ENCODE measurements at places on chromosomes 12 and 14. TPM values are rescaled to one million over a fixed set of nuclear protein-coding genes. Genes with fewer than 3 reads are reported as not detected.

- ATAC-seq, result peak; percentile 53
These were observed 8.9 kb downstream of the IKZF4 start for GRCh38 chr12:56029666-56030293.

GRCh38 chr12:2582631-2583030 is 212.1 kb upstream of the FKBP4 start:
- ATAC-seq, result no peak

DNA sequence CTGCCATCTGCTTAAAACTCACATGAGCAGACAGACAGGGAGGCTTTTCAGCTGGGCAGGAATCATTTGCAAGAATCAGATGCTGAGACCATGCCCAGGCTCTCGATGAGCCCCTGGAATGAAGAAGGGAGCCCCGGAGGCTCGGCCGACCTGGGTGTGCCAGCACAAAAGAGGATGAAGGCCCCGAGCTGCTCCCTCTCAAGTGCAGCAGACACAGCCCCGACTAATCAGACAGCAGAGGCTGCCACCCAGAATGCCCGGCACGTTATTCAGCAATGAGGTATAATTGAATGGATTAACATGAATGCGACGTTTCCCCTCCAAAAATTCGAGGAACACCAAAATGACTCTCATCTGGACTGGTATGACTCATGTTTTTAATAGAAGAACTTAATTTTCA is 58.9 kb downstream of the BCL11B start:
- ATAC-seq, result no peak

GRCh38 chr14:55733599-55733998 is 153.6 kb downstream of the KTN1 start:
- no peak for ATAC-seq

DNA sequence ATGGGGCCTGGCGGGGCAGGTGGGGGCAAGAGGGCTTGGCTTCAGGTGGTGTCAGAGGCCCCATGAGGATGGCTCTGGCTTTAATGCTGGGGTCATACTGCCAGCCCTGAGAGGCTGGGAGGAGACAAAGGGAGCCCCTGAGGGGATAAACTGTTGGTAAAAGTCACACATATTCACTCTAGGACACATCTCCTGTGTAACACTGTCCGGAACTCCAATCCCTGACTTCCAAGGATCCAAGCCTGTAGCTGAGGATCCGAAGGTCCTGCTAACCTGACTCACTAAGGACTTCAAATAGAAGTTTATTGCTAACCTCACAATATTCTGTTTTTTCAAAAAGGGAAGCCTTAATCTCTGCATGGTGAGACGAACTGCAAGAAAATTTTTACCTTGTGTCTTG is 39.2 kb upstream of the GPR68 start:
- no peak for ATAC-seq

DNA sequence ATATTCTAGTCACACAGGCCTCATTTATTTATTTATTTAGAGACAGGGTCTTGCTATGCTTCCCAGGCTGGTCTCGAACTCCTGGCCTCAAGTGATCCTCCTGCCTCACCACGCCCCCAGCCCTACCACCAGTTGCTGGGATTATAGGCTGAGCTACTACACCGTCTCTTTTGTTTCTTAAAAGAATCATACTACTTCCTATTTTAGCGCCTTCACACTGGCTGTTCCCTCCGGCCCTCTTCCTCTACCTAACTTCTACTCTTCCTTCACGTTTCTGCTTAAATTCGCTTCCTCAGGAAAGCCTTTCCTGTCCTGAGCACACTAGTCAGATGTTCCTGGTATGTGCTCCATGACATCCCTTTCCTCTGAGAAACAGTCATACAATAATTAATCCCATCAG is 6.4 kb upstream of the MRPL42 start:
- no peak for ATAC-seq

DNA sequence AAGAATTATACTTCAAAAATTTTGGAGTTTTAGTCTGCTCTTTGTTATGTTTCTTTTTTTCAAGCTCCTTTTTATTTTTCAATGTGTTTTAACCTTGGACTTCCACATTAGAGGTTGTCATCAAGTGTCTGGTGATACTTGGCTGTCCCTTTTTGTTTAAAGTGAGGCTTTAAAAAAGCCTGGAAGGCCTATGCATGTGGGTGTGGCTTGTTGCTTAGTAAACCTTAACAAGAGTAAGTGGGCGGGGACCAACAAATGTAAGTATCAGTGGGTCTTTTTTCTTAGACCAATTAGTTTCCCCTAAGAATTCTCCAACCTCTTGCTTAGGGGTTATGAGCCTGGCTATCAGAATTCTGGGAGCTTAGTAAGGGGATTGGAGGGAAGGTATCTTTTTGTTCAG is 26.4 kb downstream of the HCFC2 start:
- no peak for ATAC-seq

- ATAC-seq, result no peak
These were observed 30.4 kb downstream of the XRCC3 start for GRCh38 chr14:103684871-103685270.

DNA sequence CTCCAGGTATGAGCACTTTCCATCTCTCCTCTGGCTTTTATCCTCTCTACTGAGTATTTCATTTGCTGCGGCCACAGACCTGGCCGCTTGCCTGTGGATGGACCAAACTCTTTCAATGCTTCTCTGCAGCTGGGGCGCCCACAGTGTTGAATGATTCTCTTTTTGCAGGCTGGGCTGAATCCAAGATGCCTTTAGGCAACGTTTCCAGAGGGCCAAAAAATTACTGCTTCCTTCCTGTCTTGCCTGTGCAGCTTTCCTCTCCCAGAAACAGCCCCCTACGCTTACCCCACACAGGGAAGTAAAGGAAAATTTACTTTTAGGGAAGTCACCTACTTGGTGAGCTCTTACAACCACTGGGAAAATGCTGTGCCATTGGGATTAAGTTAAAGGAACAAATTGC is 55.6 kb upstream of the JDP2 start:
- no peak for ATAC-seq

DNA sequence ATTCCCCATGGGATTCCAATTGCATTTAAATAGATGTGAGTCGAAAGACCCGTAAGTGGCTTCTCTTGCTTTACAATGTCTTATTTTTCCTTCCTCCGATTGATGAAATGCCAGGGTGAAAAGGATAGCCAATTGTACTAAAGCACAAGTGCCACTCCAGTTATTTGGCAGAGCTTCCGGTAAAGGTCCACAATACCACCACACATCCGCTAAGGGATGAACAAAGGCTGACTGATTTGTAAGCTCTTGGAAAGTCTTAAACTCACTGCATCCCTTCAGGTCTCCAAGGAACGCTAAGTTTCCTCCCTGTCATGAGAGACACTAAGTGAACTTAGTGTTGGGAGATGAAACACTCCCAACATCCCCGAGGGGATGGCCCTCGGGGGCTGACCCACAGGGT is 21.2 kb upstream of the RNASE1 start:
- no peak for ATAC-seq

DNA sequence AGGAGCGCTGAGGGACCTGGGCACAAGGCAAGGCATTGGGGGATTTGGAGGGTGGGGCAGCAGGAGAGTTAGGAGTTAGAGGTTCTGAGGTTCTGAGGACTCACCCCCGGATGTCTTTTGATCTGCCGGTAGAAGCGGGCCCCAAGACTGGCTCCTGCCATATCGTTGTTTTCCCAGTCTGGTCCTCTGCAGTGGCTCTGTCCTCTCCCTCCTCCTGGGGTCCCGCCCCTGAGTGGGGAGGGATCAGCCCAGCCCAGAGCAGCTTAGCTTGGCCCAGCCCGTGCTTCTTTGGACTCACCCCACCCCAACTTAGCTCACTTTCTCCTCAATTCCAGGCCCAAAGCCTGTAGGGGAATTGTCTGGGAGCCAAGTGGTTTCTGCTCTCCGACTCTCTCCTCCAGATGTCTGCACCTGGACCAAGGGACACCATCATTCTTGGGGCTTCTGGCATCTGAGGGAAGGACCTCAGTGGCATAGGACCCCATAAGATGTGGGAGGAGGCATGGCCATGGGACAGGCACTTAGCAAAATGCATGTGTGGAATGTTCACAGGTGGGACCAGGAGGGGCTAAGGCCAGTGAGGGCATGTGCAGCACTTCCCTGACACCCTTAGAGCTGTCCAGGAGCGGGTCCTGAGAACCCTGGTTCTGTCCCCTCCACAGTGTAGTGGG is 7.5 kb downstream of the SHMT2 start:
- ATAC-seq, result peak; percentile 24

GRCh38 chr14:74592476-74593201 is 19.4 kb downstream of the LTBP2 start:
- no peak for ATAC-seq

GRCh38 chr14:101916816-101917412 is 47.5 kb upstream of the DYNC1H1 start:
- ATAC-seq, result peak; percentile 11

MANSC1 gene
- 47.8 TPM for total RNA-seq

BHLHE41 gene
- total RNA-seq, result 5.8 TPM

GLI1 gene
- 0.72 TPM for total RNA-seq

TMEM263 gene
- 4.3 TPM for total RNA-seq
